Heart left ventricle (tissue), 16 donors: ENCODE measurements at places on chromosomes 13 and 19. TPM values are rescaled to one million over a fixed set of nuclear protein-coding genes. Genes with fewer than 3 reads are reported as not detected.

The C1QTNF9 gene
- total RNA-seq: 4.5 TPM

The ACP7 gene
- total RNA-seq: not detected

- no peak for DNase-seq
These were observed 7.2 kb downstream of the KLC3 start for GRCh38 chr19:45347570-45348366.

- no peak for DNase-seq
These were observed 30.0 kb upstream of the POP4 start for GRCh38 chr19:29576046-29576606.

The F2RL3 gene
- 1.3 TPM for total RNA-seq

GRCh38 chr13:36192166-36192565, 22.2 kb downstream of the SOHLH2 start:
- DNase-seq: no peak

The SPINT2 gene
- 3.5 TPM for total RNA-seq

GRCh38 chr19:46186717-46187101, 38.7 kb downstream of the IGFL2 start:
- no peak for DNase-seq

The ONECUT3 gene
- total RNA-seq: not detected

The WDR83 gene
- 6.0 TPM for total RNA-seq
